ENCODE measurements at places on chromosomes 13 and 19.

GRCh38 chr13:30880856-30881155 lies 25.3 kb upstream of the MEDAG start:
- DNase-seq: no peak

DNA sequence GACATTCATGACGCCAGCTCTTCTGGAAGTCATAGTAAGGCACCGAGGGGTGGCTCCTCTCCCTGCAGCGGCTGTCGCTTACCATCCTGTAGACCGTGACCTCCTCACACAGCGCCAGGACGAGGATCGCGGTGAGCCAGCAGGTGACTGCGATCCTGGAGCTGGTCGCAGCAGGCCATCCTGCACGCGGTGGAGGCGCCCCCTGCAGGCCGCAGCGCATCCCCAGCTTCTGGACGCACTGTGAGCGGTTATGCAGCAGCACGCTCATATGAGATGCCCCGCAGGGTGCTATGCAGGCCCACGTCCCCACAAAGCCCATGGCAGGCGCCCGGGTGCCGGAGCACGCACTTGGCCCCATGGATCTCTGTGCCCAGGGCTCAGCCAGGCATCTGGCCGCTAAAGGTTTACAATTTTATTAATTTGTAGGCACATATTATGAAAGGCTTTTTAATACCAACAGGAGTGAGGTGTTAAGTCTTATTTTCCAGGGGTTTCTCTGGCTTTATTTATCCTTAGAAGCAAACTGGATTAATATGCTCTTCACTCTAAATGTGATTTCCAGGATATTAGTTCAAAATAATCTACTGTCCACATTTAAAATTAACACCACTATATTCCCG lies 35.6 kb upstream of the PSPC1 start:
- peak; percentile 54 for DNase-seq

- no peak for DNase-seq
Measured at GRCh38 chr19:22528956-22529355, 105.2 kb upstream of the ZNF492 start.

GRCh38 chr13:91520952-91521351 lies 122.5 kb downstream of the GPC5 start:
- no peak for DNase-seq

DNA sequence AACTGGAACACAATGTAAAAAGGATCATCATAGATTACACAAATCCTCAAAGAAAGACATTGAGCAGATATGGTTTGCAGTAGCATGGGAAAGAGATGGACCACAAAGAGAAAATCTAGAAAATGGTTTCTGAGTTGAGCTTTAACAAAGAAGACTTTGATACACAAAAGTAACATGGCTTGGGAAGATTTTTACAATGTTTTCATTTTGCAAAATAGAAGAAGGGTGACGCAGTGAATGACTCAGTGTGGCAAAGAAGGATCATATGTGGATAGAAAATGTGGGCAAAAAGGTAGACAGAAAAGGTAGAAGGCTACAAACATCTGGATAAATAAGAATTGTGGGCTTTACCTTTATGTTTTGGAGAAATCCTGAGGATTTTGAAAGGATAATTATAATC lies 1220.5 kb downstream of the PCDH17 start:
- DNase-seq: no peak

GRCh38 chr19:33459222-33460090 lies 62.1 kb downstream of the PEPD start:
- no peak for DNase-seq

GRCh38 chr19:50189331-50189730 lies 14.1 kb upstream of the MYH14 start:
- no peak for DNase-seq

GRCh38 chr13:89865164-89866064 lies 1482.1 kb upstream of the MIR17HG start:
- DNase-seq: no peak

- DNase-seq: peak; percentile 86
Measured at GRCh38 chr19:2461751-2462634, 5.2 kb upstream of the LMNB2 start.

DNA sequence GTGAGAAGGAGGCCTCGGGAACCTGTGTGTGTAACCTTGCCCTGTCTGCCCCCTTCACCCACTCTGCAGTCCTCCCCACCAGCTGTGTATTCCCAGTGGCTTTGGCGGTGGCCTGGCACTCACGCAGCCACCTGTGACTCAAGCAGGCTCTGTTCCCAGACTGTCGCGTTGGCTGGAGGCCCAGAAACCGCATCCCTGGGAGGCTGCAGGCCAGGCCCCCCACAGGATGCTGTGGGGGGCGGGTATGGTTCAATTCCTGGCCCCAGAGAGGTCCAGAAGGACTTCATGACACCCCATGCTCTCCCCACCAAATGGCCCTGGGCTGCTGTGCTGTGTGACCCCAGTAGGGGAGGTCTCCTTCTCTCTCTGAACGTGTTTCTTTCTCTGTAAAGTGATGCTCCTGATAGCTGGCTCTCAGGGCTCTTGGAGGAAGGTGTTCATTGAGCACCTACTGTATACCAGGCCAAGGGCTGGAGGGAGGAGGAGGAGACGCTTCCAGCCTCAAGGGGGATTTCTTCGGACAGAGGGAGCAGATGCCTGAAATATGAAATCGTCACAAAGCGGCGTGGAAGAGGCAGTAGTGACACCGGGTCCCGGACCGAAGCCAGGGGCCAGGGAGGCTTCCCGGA lies 1.9 kb upstream of the LINGO3 start:
- DNase-seq: no peak

DNA sequence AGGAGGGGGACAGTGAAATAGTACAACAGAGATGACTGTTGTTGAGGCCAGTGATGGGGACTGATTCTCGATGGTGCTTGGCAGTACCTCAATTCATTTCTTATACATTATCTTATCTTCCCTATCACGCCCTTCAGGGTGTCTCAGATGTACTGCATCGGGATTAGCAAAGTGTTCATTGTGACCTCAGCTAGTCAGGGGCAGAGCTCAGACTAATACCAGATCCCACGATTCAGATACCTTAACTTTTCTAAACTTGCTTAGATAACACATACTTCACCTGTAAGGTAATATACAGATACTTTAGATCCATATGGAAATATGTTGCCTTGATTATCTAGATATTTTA lies 720.6 kb downstream of the EFNB2 start:
- DNase-seq: no peak

DNA sequence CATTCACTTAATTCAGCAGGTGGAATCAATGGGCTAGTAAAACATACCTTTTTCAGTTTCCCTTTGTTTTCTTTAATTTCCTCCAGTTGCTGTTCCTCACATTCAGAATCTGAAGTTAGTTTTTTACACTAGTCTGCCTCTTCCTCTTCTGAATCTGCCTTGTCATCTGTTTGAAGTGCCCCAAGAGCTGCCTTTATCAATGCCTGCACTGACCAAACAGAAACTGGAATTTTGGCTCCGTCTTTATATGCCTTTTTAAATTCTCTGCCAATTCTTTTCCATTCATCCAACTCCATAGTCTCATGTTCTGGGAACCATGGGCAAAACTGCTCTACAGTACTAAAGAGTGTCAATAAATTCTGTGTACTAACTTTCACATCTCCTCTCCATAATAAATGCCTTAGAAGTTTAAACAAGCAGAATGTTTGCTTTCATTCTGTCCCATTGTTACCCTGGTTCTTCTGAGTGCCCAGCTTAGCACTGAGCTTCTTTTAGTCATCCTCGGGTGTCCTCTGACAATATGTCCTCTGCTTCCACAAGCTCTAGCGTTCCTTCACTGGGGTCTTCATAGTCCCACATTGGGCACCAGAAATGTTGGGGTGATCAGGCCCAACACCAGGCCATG lies 154.2 kb downstream of the ZNF486 start:
- no peak for DNase-seq

GRCh38 chr13:89749888-89750287 lies 1597.6 kb upstream of the MIR17HG start:
- no peak for DNase-seq

DNA sequence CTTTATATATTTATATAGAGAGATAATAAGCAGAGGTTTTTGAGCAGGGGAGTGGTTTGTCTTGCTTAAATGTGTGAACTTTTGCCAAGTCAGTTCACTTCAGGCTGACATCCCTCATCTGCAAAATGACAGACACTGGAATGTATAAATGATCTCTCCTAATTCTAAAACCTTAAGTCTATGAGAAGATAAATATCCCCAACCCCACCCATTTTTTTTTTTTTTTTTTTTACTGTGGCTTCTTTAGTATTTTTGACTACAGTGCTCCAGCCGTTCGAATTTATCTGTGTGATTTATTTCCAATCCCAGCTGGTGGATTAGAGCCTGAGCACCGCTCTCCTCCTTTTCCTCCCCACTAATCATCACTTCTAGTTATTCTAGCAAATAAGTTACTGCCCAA lies 234.8 kb downstream of the DACH1 start:
- DNase-seq: no peak

- DNase-seq: peak; percentile 76
Measured at GRCh38 chr19:40465025-40465556, 454 bp downstream of the BLVRB start.

- DNase-seq: no peak
Measured at GRCh38 chr19:29012457-29012856, 200.5 kb downstream of the UQCRFS1 start.

- no peak for DNase-seq
Measured at GRCh38 chr13:90947976-90948375, 399.5 kb upstream of the MIR17HG start.

GRCh38 chr13:41974262-41974900 lies 13.5 kb upstream of the VWA8 start:
- no peak for DNase-seq

DNA sequence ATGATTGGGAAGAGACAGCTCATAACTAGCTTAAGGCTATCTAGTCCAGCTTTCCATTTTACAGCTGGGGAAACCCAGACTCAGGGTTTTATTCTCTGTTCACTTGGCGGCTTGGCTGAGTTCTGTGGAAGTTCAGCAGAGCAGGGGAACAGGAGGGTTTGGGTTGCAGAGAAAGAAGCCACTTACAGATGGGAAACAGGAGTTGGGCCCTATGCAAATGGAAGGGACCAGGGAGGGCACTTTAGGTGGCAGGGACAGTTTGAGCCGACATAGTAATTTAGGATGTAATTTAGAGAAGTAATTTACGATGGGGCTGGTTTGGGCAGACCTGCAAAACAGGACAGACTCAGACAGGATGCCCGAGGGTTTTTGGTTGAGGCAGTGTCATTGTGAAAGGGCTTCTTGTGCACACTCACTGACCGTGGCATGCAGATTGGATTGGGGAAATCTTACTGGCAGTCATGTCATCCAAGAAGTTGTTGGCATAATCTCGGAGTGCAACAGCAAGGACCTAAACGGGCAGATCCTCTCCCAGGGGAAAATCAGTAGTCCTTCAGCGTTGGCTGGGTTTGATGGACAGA lies 47.3 kb upstream of the GPR183 start:
- DNase-seq: peak; percentile 80

GRCh38 chr13:94157705-94158218 lies 321.7 kb downstream of the DCT start:
- DNase-seq: no peak

- no peak for DNase-seq
Measured at GRCh38 chr19:30733826-30734550, 361.8 kb downstream of the ZNF536 start.

- DNase-seq: no peak
Measured at GRCh38 chr13:111241862-111242261, 78.6 kb upstream of the TEX29 start.

DNA sequence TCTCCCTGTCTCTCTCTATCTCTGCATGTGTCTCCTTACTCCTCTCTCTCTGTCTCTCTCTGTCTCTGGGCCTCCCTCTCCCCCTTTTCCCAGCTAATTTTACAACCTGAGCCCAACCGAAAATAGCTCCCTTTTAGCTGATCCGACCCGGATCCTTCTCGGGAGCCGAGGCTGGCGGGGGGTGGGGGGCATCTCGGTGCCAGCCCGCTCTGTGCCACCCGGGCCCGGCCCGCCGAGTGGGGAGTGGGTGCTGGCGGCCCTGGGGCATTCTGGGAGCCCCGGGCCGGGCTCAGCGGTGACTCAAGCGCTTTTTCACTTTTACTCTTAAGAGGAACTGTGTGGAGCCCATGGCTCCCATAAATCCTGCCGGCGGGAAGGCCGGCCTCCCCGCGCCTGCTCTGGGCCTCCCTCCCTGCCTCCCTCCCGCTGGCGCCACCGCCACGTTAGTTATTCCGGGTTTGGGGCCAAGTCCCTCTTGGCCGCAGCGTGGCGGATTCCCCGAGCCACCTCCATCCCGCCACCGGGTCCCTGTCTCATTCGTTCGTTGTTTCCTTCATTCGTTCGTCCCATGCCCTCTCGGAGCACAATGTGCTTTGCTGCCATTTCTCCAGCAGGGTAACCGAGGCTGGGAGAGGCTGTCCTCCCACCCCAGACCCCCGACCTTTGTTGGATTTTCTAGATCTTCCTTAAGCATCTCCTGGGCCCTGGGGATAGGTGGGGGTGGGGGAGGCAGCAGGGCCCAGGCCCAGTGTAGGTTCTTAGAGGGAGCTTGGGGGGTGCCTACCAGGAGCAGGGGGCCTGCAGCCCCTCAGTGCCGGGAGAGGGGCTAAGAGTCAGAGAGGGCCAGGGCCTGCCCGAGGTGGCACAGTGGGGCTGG lies 3.2 kb downstream of the NFIC start:
- no peak for DNase-seq

DNA sequence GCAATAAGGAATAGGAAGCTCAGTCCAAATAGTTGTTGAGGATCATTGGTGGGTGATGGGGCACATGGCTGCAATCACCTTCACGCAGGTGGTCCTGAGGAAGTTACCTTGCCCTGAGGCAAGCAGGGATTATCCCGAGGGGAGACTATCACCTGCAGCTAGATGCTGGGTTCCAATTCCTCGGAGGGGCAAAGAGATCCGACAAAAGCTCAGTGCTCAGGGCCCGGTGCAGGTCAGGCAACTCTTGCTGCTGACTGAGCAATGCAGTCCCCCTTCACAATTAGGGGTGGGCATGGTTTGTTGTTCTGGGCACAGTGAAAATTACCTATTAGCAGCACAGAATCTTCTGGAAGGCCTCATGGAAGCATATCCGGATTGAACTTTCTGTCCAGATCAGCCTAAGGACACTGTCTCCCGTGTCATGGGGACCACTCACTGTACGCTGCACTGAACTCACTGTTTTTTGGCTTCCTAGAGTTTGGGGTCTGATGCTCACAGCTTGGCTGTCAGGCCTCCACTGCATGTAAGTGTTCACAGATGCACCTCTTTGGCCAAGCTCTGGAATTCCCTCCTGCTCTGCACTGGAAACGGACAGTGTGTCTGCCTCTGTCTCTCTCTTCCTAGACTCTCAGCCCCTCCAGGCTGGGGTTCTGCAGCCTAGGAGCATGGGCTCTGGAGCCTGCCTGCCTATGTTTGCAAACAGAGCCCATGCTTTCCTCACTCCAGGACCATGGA lies 372.7 kb downstream of the ZNF536 start:
- DNase-seq: no peak

GRCh38 chr13:49681842-49682435 lies 9.3 kb downstream of the EBPL start:
- DNase-seq: no peak

DNA sequence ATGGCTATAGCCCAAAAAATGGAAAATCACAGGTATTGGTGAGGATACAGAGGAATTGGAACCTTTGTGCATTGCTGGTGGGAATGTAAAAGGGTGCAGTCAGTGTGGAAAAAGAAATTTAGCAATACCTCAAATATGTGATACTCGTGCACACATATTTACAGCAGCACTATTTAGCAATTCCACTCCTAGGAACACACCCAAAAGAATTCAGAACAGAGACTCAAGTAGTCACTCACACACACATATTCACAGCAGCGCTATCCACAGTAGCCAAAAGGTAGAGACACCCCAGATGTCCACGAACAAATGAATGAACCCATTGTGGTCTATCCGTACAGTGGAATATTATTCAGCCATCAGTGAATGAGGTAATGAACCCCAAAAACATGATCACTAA lies 114.0 kb downstream of the COL4A2 start:
- DNase-seq: no peak

GRCh38 chr13:106371024-106371423 lies 164.4 kb downstream of the EFNB2 start:
- no peak for DNase-seq
